ENCODE measurements at places on chromosomes 12 and 14. TPM values are rescaled to one million over a fixed set of nuclear protein-coding genes. Genes with fewer than 3 reads are reported as not detected.

DNA sequence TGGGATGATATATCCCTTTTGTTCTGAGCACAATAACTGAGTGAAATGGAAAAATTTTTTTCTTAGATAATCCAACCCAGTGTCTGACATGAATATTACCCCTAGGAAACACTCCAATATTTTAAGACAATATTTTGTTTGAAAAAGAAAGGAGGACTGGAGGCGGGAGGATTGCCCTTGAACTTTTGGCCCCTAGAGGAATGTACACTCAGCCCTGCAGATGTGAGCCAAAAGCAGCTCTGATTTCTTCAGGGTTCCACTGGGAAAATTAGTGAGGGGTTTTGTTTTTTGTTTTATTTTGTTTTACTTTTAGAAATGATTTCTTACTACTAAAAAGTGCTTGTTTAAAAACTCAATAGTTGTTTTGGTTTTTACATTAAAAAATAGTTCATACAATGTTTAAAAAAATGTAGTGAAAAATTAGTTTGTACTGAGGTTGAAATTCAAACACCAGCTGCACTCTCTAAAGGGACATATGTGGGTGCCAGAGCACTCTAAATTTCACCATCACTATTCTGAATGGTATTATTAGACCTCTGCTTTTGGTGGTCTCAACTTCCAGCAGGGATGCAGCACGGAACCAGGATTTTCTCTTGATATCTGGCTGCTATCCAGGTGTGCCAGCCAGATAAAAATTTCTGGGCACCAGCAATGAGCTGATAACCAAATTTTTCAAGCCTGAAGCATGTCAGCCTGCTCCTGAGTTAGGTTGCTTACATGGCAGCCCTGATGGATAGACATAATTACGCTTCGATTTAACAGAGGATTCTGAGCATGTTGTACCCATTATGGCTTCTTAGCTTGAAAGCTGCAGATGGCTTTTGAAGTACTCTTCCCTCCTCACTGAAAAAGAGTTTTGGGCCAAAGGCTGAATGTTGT is 141.9 kb downstream of the ANO6 start:
- DNase-seq: no peak

GRCh38 chr12:24020397-24021163 is 71.1 kb upstream of the SOX5 start:
- DNase-seq: peak; percentile 87

DNA sequence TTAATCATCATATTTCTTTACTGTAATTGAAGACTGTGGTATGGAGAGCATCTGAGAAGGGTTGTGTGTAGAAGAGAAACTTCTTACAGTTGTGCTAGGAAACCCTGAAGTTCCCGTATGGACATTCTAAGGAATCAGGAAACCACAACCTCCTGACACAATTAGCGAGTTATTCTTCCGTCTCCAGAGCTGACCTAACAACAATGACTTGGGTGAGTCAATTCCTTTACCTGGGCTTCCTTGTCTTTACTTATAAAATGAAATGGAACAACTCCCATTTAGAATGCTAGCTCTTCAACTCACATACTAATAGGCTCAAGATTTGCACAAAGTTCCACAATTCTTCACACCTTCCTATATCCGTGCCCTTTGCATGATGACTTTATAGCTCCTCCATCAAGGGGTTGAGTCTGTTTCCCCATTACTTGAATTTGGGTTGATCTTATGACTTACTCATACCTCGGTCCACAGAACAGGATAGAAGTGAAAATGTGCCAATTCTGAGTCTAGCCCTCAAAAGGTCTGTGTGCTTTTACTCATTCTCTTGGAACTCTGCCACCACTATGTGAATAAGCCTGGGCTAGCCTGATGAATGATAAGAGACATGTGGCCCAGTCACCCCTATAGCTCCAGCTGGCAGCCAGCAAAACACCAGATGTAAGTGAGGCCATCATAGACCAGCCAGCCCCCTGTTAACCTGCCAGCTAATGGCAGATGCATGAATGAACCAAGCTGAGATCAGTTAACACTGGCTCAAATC is 459.4 kb downstream of the ETNK1 start:
- no peak for DNase-seq

Gene DAO
- total RNA-seq: not detected

DNA sequence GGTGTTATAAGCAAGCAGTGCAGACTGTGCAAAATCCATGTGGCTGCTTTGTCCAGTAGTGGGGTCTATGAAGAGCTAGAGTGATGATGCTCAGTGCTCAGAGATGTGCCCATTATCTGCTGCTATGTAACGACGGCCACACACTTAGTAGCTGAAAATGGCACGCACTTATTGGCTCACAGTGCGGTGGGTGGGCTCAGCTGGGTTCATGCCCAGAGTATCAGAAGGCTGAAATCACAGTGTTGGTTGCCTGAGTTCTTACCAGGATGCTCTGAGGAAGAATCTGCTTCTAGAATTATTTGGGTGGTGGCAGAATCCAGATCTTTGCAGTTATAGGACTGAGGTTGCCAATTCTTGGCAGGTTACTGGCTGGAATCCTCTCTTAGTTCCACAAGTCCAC is 124.7 kb downstream of the SLC15A4 start:
- DNase-seq: no peak

Gene GMPR2
- total RNA-seq: 48.3 TPM

DNA sequence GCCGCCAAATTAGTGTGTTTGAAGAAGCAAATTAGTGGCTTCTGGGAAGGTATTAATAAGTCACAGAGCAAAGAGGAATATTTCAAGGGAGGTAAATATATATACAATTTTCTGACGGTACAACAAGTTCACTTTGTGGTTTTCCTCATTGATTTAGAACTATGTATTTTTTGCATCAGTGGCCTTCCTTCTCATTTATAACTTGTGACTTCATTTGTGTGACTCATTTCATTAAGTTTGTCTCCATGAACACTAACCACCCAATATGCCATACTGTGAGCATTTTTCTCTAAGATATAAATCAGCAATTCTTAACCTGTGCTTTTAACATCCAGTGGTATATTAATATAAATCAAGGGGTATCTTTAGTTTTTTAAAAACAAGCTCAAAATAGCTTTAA is 29.3 kb upstream of the ARHGAP5 start:
- DNase-seq: no peak

DNA sequence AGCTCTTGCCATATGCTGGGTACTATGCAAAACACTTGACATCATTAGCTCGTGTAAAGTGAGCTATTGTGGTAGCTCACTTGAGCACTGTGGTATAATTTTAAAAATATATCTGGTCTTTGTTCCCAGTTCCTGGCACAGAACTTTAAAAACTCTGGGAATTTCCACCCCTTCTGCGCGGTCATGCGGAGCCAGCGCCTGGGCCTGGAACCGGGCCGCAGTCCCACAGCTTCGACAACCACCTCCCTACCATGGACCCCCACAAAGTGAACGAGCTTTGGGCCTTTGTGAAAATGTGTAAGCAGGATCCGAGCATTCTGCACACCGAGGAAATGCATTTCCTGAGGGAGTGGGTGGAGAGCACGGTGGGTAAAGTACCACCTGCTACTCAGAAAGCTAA is 123.1 kb downstream of the NUAK1 start:
- no peak for DNase-seq

DNA sequence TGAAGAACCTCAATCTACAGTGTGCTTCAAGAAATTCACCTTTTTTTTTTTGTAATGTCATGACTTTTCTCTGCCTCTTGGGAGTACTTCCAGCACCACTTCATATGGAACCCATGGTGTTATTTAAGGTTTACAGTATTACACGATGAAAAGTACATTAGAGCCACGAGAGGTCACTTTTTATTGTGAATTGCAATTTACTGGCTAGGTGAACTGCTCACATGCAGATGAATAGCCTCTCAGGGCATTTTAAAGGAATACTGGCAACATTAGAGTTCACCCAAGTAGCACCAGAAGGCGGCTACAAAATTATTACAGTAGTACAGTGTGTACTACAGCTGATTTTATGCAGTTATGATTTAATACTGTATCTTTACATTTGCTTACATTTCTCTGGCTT is 99.1 kb upstream of the PPP4R3A start:
- DNase-seq: no peak

Gene RFX4
- total RNA-seq: not detected

GRCh38 chr12:118520214-118521035 is 144.1 kb downstream of the SUDS3 start:
- DNase-seq: no peak

Gene NEMP1
- total RNA-seq: 30.9 TPM

Gene VPS29
- 76.5 TPM for total RNA-seq

- no peak for DNase-seq
Observed at GRCh38 chr14:85687456-85687855, 157.5 kb downstream of the FLRT2 start.

GRCh38 chr14:76770521-76771436 is 9.5 kb downstream of the VASH1 start:
- no peak for DNase-seq

GRCh38 chr14:98227727-98228111 is 1044.3 kb downstream of the BCL11B start:
- DNase-seq: no peak

- no peak for DNase-seq
Observed at GRCh38 chr14:56027421-56027820, 90.8 kb upstream of the PELI2 start.

GRCh38 chr12:95956557-95957145 is 13.5 kb downstream of the AMDHD1 start:
- DNase-seq: no peak

- DNase-seq: peak; percentile 14
Observed at GRCh38 chr12:47903927-47904712, 674 bp downstream of the VDR start.

GRCh38 chr12:70243510-70244371 is 508 bp downstream of the CNOT2 start:
- DNase-seq: peak; percentile 72

DNA sequence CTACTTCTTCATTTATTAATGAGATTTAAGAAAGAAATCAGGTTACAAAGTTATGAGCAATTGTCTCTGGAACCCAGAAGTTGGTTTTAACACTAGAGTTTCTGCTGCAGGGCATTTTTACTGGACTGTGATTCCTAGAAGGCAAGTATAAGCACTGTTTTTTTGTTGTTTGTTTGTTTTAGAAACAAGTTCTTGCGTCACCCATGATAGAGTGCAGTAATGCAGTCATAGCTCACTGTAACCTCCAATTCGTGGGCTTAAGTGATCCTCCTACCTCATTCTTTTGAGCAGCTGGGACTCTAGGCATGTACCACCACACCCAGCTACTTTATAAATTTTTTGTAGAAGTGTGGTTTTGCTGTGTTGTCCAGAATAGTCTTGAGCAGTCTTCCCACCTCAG is 25.6 kb downstream of the RAP1B start:
- no peak for DNase-seq

Gene HHIPL1
- total RNA-seq: 0.16 TPM

DNA sequence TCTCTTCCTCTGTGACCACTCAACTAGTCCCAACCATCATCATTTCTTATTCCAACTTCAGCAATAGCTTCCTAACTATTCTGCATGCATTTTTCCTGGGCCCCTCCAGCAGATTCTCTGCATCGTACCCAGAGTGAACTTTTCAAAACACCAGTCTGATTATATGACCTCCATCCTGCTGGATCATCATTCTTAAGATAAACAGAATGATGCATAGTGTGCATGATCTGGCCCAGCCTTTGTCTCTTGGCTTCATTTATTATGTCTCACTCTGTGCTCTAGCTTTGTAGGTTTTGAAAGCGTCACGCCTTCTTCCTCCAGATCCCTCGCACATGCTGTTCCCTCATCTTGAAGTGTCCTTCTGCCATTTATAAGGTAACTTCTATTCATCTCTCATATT is 46.3 kb upstream of the SLC38A4 start:
- DNase-seq: no peak

Gene WDR20
- 17.5 TPM for total RNA-seq

DNA sequence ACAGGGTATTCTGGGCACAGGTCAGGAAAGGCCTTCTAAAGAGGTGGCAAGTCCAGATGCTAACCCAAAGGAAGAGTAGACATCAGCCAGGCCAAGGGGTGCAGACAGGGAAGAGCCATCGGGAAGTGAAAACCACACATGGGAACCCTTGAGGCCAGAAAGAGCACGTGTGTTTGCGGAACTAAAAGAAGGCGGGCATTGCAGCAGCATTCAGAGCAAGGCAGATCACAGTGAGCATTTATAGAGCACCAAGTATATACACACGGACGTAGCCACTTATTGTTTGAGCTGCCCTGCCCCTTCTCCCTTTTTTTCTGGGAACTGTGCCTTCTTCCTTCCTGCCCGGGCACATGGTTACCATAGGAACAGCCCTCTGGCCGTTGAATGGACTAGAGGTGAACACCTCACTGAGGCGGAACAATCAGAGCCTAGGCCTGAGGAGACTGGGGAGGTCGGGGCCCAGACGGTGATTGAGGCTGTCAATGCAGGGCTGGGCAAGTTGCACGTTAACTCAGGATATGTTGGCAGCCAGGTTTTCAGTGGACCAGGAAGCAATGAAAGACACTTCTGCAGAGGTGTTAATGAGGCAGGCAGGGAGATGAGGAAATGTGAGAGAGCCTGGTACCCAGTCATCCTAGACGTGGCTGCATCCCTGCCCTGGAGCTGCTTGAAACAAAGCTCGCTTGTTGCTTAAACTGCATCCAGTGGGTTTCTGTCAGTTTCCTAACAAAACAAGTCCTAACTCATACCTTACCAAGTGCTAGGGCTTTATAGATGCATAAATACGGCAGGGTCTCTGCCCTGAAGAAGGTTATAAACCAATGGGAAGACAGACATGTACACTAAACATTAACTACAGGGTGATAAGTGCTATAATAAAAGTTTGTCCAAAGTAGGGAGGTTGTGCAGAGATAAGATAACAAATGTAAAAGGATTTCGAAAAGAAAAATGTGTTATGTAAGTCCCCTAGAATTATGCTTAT is 34.2 kb downstream of the MOAP1 start:
- no peak for DNase-seq

Gene LRTM2
- total RNA-seq: not detected

- DNase-seq: no peak
Observed at GRCh38 chr12:122060081-122060501, 18.5 kb upstream of the MLXIP start.

Gene ADAM20
- 0.05 TPM for total RNA-seq

GRCh38 chr12:1403417-1403816 is 191.0 kb downstream of the FBXL14 start:
- no peak for DNase-seq

GRCh38 chr12:2029851-2030250 is 22.9 kb upstream of the CACNA1C start:
- DNase-seq: no peak

DNA sequence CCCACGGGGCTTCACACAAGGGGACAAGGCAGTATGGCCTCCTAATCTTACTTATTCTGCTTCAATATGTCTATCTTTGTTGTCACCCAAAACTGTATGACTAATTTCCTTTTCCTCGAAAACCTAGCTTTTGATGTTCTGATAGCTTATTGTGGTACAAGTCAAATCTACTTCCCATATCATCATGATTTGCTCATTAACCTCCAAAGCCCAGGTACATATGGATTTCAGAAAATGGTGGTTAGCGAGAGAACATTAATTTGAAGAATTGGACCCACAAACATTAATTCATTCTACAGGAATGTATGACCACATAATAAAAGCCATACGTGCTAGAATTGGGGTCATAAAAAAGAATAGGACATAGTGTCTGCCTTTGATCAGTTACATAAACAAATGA is 412.5 kb downstream of the CCDC91 start:
- no peak for DNase-seq

Gene KLRD1
- not detected for total RNA-seq

- no peak for DNase-seq
Observed at GRCh38 chr12:11984417-11984816, 86.3 kb upstream of the BCL2L14 start.
